Right ventricle myocardium inferior (tissue), 1 donor: ENCODE measurements at places on chromosomes 5 and 9.
A peak's percentile ranks its signal among the peaks of the same experiment; 100 is the strongest.

DNA sequence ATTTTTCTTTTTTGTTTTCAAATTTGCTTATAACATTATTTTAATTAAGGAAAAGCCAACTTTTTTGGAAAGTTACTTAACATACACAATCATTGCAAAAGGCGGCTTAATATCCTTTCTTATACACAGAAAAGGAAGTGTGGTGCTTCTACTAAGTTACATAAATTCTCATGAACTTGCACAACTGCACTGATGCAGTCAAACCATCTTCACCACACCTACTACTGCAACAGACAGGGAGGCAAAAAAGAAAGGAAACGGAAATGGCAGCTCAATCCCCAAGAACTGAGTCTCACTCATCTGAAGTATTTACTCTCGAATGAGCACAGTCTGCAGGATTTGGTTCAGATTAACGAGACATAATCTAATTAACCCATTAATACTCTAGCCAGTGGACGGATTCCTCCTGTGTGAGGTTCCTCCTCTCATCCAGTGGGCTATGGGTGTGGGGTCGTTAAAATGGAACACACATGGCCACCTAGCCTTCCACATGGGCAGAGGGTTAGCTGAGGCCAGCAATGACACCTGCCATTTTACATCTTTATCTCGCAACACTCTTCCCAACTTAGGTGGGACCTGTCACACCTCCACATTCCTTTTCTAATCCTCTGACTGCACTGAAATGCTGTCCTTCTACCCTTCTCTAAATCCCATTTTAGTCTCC, 30.0 kb downstream of the GOLM1 start:
- no peak for DNase-seq

GRCh38 chr9:2299156-2299842, 284.2 kb downstream of the SMARCA2 start:
- no peak for DNase-seq

DNA sequence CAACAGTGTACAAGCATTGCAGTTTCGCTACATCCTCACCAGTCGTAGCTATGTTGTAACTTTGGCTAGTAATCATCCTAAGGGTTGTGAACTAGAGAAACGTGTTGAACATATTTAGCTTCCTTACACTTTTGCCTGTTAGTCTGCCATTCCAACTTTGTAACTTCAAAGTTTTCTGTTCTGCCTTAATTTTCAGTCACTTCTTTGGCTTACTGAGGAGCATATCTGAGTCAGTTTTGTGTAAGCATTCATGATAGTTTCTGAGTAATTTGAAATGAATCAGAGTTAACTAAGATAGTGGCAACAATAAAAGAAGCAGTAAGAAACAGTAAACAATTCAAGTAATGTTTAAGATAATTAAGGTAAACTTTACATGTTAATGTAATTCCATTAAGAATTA, 58.9 kb upstream of the MCCC2 start:
- no peak for DNase-seq

- DNase-seq: no peak
Observed at GRCh38 chr9:5714501-5715401, 85.8 kb downstream of the RIC1 start.

GRCh38 chr9:82570226-82570625, 492.7 kb downstream of the RASEF start:
- no peak for DNase-seq

DNA sequence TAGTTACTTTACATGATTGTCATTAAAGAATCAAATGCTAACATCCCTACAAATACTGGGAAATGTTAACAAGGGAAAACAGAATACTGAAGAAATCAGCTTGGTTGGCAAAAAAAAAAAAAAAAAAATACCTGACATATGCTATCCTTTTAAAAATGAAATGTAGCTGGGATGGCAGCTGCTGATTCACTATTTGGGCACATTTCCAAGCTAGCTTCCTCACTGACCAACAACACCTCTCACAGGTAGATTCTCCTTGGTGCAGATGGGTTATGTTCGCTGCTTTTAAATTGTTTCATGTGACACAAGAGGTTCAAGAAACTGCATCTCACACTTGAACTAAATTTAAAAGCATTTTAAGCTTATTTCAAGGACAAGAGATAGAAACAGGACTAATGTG, 6.1 kb upstream of the PRUNE2 start:
- no peak for DNase-seq

DNA sequence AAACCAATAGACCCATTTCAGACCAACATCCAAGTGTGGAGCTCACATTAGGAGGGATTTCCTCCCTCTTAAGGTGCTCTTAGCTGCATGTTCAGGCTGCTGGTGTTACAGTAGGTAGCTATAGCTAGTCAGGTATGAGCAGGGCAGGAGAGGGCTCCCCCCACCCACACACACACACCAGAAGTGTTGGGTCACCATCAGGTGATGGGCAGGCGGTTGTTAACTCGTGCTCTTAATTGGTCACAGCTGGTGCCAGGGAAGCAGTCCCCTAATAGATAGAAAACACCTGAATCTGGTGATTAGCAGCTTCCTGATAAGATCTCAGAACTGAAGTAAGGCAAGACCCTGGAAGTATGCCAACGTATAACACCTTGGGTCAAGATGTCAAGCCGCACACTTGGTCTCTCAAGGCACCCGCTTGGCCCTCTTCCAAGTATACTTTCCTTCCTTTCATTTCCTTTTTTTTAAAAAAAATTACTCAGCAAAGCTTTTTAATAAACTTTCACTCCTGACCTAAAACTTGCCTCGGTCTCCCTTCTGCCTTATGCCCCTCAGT, 532.4 kb downstream of the DNAH5 start:
- DNase-seq: peak; percentile 7

- no peak for DNase-seq
Observed at GRCh38 chr5:52469420-52469819, 318.3 kb upstream of the ITGA1 start.

DNA sequence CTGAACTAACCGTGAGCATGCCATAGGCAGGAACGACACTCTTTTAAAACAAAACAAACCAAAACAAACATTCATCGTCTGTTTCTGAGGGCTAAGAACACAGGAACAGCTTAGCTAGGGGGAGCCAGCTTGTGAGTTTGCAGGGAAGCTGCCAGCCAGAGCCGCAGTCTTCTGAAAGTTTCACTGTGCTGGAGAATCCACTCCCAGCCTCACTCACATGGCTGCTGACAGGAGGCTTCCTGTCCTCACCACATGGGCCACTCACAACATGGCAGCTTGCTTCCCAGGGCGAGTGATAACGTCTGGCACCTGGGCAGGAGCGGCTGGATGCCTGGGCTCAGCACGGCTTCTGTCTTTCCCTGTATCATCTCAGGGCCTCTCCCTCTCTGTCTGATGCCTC, 275.2 kb downstream of the MSX2 start:
- no peak for DNase-seq

DNA sequence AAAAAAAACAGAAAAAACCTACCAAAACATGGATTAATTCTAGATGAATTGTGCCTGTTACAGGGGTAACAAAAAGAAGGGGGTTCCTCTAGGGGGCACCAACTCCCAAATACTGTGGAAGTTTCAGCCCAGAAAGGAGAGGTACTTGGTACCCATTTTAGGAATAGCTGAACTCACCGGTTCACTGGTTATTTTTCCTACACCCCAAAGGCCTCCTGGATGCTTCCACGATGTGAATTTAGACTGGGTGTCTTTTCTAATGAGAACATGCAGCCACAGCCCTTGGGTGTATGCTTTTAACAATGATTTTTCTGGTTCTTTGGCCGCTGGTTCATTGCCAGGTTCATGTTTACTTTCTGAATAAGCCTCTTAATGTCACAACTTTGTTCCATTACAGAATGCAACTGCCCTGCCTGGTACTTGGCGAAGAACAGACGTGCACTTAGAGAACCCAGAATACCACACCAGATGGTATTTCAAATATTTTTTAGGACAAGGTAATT, 46.7 kb downstream of the GARNL3 start:
- DNase-seq: no peak

GRCh38 chr9:3906437-3907213, 380.8 kb upstream of the RFX3 start:
- DNase-seq: no peak

DNA sequence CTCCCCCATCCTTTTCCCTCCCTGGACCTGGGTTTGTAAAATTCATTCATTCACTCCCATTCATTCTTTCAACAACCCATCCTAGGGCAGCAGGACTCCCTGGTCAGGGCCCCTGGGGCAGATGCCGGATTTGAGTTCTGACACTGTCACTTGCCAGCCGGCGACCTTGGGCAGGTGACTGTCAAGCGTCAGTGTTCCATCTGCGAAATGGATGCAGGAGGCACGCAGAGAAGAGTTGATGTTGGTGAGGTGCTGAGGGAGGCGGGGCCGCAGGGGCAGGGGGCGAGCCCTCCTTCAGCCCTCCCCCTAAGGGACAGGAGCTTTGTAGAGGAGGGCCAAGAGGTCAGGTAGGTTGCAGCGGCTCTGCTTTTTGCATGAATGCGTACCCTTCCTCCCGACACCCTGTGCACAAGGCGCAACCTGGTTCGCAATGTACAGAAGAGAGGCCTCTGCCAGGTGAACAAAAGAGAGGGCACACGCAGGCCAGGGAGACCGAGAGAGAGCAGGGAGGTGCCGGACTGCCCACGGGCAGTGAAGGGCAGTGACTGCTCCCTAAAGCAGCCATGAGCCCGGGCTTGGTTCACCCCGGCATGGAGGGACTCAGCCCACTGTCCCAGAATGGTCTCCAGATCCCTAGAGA, 128.1 kb downstream of the BARX1 start:
- no peak for DNase-seq

GRCh38 chr5:43007246-43007910, 32.7 kb downstream of the ANXA2R start:
- peak; percentile 88 for DNase-seq

DNA sequence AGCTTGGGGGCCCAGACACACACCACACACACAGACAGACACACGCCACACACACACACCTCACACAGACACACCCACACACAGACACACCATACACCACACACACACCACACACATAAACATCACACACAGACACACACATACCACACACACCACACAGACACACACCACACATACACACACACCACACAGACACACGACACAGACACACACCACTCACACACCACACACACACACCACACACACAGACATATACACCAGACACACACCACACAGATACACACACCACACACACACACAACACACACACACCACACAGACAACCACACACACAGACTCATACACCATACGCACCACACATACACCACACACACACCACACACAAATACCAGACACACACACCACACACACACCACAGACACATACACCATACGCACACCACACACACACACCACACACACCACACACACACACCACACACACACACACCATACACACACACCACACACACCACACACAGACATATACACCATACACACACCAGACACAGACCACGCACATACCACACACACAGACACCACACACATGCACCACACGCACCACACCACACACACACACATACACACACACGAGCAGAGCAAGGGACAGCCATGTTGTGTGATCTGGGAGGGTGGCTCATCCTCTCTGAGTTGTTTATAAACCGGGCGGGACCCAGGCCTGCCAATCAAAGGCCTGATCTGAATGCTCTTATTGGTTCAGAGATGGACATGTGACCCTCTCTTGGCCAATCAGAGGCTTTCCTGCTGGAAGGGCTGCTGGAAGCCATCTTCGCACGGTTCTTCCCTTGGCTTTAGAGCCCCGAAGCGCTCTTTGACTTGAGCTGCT, 148.3 kb downstream of the GAPVD1 start:
- DNase-seq: no peak

DNA sequence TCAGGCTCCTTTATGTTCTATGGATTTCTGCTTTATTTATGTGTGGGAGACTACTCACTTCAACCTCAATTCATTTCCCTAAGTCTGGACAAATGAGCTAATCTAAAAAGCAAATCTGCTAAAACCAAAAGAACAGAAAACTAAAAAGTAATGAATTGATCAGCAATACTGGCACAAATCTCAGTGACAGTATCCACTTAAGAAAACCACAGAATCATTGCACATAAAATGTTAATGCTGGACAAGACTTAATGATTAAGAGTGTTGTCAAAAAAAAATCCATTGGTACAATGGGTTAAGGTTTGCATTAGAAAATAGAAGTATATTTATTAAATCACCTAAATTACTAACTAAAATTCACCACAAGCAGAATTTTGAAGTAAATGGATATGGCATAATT, 147.6 kb downstream of the EDIL3 start:
- no peak for DNase-seq

GRCh38 chr5:157252711-157253465, 13.0 kb upstream of the CYFIP2 start:
- no peak for DNase-seq

- peak; percentile 75 for DNase-seq
Observed at GRCh38 chr9:136572003-136572827, 26.4 kb upstream of the NOTCH1 start.

DNA sequence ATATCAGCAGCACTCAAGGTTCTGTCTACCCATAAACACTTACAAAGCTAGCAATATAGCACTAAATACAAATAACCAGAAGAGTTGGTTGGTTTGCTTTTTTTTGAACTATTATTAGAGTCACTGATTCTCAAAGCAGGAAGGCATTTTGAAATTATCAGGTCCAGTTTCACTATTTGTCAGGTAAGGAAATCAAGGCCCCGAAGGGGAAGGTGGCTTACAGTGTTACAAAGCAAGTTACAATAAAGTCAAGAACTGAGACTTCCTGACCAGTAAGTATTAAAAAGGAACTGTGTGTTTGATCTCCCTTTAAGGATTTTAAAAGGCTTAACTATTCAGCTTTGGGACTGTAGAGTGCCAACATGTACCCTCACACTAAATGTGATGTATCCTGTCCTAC, 10.8 kb downstream of the C5orf15 start:
- DNase-seq: no peak

DNA sequence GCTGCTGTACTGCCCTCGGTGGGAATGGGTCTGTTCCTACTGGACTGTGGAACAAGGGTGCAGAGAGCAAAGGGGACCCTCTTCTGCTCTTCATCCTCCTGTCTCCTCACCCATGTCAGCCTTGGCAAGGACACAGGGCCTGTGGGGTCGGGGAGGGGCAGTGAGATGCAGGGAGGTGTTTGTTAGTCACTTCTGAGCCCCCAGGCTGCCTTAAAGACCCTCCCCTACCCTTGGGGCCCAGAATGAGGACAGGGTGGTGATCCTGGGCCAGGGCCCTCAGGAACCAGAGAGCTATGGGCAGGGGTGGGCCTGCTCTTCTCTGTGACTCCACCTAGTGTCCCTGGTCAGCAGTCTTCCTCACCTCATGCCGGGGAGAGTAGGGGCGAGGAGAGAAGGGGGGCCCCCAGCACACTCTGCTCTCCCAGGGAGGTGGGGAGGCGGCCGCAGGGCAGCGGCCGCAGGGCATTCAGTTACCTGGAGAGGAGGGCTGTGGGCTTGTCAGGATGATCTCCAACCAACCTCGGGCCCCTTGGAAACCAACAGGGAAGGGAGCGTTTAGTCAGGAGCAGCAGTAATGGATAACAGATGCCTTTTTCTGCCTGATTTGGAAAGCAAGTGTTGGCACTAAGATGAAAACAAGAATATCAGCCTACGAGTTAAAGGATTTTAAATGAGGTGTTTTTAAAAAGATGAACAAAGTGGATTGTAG, 62.0 kb upstream of the GARNL3 start:
- DNase-seq: peak; percentile 18

GRCh38 chr9:14209399-14210345, 104.3 kb downstream of the NFIB start:
- no peak for DNase-seq

GRCh38 chr9:108550106-108550505, 305.7 kb downstream of the ACTL7B start:
- DNase-seq: no peak
